ENCODE measurements at places on chromosomes 12 and 14. TPM values are rescaled to one million over a fixed set of nuclear protein-coding genes. Genes with fewer than 3 reads are reported as not detected.

Gene SOAT2
- total RNA-seq = not detected

Gene DPPA3
- total RNA-seq = not detected

Gene IL22
- total RNA-seq = not detected

Gene HPD
- total RNA-seq = not detected

Gene TIMM9
- 22.8 TPM for total RNA-seq

Gene LRRC10
- not detected for total RNA-seq

Gene HOXC13
- total RNA-seq = not detected

Gene KRT4
- total RNA-seq = not detected

Gene PAN2
- total RNA-seq = 53.8 TPM

Gene TMEM30B
- total RNA-seq = 68.5 TPM

Gene WSCD2
- 0.46 TPM for total RNA-seq

Gene SLC39A2
- total RNA-seq = 0.92 TPM

Gene DNM1L
- 55.9 TPM for total RNA-seq

Gene CPNE6
- 0.28 TPM for total RNA-seq

Gene SLC10A1
- total RNA-seq = not detected

Gene PLEK2
- total RNA-seq = 41.7 TPM

Gene SLCO1B3
- total RNA-seq = 0.20 TPM

Gene B4GALNT1
- 0.98 TPM for total RNA-seq

Gene P2RX7
- 2.4 TPM for total RNA-seq

Gene G2E3
- total RNA-seq = 12.9 TPM

Gene ZDHHC22
- total RNA-seq = not detected

Gene CCDC38
- total RNA-seq = not detected

Gene BHLHE41
- total RNA-seq = 35.4 TPM

Gene SRRM4
- not detected for total RNA-seq

Gene TAS2R8
- not detected for total RNA-seq

Gene CALM1
- 756 TPM for total RNA-seq

Gene TAS2R14
- 2.1 TPM for total RNA-seq

Gene MRPL42
- total RNA-seq = 65.1 TPM

Gene DEGS2
- total RNA-seq = 36.9 TPM

Gene LRTM2
- not detected for total RNA-seq

Gene TAS2R50
- 1.2 TPM for total RNA-seq

Gene TMEM179
- 0.34 TPM for total RNA-seq

Gene TAS2R46
- total RNA-seq = 2.5 TPM

Gene OR6C2
- total RNA-seq = not detected

Gene GAPDH
- 2,230 TPM for total RNA-seq

Gene ACOT2
- total RNA-seq = 54.2 TPM

Gene ACOT4
- 3.4 TPM for total RNA-seq

Gene COA8
- 33.4 TPM for total RNA-seq
